RPMI8226 (cell line): ENCODE measurements at places on chromosomes 11 and 22.

DNA sequence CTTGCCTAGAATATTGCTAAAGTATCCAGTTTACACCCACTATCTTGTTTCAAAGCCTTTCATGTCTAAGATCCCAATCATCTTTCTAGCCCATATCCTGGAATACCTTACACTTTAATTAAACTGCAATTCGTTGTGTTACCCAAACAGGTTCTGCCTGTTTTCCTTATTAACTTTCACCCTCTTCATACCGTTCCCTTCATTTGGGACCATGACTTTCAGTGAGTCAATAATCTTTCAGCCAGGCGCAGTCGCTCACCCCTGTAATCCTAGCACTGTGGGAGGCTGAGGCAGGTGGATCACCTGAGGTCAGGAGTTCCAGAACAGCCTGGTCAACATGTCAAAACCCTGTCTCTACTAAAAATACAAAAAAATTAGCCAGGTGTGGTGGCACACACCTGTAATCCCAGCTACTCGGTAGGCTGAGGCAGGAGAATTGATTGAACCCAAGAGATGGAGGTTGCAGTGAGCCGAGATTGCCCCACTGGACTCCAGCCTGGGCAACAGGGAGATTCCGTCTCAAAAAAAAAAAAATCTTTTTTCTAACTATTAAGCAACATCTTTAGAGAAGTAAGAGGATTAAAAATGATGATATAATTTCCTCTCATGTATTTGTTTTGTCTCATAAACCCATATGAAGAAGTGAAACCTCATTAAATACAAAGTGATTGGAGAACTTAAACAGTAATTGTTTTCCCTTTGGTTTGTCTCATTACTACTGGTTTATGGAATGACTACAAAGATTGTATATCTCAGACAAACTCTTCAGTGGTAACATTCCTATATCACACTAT lies 20.7 kb downstream of the DMC1 start:
- DNase-seq = no peak

DNA sequence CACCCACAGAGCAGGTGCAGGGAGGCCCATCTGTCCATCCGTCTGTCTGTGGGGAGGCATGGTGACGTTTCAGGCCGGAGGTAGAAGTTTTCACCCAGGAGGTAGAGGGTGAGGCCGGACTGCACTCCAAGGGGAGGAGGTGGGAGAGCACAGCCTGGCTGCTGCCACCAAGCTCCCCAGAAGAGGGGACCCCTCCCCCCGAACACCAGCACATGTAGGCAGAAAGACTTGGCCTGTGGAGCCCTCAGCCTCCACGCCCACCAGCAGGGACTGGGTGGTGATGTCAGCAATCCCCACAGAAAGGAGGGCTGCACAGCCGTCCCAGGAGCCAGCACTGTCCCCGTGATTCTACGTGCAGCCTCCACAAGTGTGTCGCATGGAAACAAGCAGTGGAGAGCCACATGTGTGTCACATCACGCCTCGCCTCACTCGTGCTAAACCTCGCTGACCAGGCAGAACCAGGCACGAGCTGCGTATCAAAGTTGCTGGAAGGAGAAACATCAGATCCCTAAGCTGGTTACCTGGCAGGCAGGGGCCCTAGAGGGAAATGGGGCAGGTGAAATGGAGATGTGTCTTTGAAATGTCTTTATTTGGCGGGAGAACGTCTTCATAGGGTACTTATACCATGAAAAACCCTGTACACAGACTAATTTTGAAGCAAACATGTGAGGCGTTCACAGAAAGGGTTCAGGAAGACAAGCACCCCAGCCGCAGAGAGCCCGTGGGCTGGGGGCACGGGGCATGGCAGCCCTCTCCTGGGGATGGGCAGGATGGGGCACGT lies 49.1 kb downstream of the CDKN1C start:
- DNase-seq = no peak

DNA sequence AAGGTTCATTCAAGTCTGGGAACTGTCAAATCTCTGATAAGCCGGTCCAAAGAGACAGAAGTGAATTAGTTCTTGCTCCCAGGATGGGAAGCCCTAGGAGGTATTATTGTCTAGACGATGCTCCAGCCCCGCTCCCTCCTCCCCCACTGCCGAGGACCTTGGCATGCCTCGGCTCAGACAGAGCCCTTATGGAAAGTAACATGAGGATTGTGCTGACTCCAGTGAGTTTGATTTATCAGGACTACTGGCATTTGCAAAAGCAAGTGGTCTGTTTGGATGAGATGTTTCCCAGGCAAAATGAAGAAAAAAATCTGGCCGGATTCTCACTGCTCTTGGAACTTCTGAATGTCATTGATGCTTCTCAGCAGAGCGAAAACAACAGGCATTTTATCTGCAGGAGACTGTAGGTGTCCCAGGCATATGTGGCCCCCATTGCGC lies 341.0 kb downstream of the ETS1 start:
- no peak for DNase-seq

- no peak for DNase-seq
Observed at GRCh38 chr22:49188591-49188990, 639.1 kb downstream of the BRD1 start.

DNA sequence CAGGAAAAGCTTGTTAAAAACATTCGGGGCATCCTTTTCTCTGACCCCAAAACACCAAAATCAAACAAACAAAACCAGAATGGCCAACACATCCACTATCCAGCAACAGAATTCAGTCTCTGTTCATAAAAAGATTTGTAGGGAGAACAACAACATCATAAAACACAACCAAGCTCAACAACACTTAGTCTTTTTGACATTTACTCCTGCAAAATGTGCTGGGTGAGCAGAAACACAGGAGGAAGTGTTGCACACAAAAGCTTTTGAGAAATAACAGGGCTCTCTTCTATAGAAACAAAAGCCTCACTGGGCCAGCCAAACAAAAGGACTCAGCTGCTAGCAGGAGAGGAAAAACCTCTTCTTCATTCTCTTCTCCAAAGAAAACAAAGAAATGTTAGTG lies 736.0 kb upstream of the CCDC90B start:
- DNase-seq = no peak

- DNase-seq = no peak
Observed at GRCh38 chr11:47276923-47277322, 7.0 kb downstream of the MADD start.

- no peak for DNase-seq
Observed at GRCh38 chr11:75616281-75616680, 52.6 kb downstream of the MAP6 start.

DNA sequence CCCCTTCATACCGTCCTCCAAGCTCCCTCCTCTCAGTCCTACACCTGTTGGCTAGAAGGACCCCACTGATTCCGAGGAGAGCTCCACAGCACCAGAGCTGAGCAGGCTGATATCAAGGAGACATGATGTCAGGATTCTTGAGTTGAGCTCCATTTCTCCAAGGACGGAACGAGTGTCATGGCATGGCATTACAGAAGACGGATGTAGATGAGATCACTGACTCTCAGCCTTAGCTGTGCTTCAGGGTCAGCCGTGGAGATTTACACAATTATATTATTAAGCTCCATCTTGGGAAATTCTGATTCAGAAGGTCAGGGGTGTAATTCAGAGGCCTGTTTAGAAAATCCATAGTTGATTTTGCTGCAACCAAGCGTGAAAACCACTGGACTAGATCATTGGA lies 428.9 kb upstream of the B3GAT1 start:
- no peak for DNase-seq

GRCh38 chr22:41842996-41843970 lies 10.4 kb downstream of the SREBF2 start:
- DNase-seq = no peak

- DNase-seq = no peak
Observed at GRCh38 chr11:62181097-62181496, 8.9 kb upstream of the SCGB1D1 start.

DNA sequence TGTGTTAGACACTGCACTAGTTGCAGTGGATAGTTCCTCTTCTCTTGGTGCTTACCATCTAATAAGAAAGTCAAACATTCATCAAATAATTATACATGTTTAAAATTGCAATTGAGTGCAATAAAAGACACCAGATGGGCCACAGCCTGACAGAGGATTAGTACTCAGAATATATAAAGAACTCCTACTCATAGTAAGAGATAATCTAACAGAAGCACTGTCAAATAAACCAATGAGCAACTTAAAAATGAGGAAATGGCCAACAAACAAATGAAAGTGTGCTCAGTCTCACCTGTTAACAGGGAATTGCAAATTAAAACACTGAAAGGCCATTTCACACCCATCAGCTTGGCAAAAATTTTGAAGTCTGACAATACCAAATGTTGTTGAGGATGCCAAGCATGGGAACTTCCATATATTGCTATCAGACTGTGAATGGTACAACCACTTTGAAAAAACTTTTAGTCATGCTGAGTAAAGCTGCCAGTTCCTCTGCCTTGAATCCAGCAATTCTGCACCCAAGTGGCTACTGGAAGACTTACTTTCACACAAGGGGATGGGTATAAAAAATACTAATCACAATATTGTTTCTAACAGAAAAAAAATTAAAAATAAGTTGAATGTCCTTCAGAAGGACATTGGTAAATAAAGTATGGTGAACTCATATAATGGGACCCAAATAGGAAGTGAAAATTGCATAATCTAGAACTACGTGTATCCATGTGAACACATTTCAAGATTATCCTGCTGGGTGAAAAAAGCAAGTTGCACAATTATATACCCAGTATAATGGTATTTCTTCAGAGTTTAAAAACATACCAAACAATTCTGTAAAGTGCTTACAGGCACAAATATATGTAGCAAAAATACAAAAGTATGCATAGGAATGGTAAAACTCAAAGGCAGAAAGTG lies 41.4 kb upstream of the CREB3L1 start:
- no peak for DNase-seq

GRCh38 chr11:48093795-48094642 lies 113.7 kb downstream of the PTPRJ start:
- peak; percentile 89 for DNase-seq

DNA sequence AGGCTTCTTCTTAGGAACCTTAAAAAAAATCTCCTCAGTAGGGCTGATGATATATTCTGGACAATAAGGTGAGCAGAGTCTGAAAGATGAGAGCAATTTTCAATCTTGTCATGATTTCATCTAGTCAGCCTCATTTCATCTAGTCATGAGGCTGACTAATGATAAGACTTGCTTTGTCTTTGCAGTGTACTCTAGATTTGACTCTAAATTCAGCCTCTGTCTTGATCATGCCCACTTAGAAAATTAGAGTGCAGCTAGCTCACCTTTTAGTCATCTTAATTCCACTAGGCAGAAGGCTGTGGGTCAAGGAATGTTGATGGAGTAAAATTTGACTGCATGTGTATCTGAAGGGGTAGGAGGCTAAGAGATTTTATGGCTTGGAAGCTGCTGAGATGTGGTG lies 5.5 kb downstream of the EHF start:
- DNase-seq = no peak

- no peak for DNase-seq
Observed at GRCh38 chr22:45907996-45908395, 69.0 kb downstream of the WNT7B start.

DNA sequence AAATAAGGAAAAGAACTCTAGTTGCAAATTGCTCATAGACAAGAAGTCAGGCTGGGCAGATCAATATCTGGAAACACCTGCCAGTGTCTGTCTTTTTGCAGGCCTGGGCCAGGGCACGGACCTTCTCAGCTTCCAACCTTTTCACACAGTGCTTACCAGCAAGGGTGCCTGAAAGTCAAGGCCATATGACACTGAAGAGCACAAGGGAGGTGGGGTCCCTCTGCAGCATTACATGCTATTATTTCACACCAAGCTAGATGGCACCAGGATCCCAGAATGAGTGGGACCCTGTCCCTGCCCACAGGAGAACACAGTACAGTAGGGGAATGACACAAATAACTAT lies 5.9 kb upstream of the PEX26 start:
- no peak for DNase-seq

DNA sequence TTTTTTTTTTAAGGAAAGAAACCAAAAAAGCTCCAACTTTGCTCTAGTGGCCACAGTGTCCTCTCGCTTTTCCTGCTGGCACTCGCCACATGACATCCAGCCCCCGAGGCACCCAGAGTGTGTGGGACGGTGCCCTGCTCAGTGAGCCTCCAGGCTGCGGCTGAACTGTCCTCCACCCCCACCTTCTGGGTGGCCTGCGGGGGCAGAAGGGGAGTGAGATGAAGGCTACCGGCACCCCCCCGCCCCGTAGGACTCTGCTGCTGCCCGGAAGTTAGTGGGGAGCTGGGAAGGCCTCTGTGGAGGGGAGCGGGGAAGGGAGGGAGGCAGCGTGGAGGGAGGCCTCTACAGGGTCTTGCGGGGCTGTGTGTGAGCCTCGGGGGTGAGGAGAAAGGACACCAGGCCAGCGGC lies 264.4 kb downstream of the CTTN start:
- no peak for DNase-seq

DNA sequence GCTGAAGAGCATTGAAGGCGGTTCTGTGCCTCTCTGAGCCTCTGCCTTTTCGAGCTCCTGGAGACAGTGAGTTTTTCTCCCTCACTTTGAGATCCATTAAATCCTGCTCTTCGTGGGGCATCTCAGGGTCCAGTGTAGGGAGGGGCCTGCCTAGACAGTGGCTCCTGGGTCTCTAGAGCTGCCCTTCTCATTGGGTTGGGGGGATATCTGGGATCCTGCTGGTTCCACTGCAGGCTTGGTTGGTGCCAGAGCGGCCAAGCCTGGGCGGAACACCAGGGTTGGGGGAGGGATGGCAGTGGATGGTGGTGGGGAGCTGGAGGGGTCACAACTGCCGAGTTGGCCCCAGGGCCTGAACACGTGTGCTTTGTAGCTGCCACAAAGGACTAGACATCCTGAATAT lies 52.2 kb upstream of the CARS1 start:
- DNase-seq = no peak

DNA sequence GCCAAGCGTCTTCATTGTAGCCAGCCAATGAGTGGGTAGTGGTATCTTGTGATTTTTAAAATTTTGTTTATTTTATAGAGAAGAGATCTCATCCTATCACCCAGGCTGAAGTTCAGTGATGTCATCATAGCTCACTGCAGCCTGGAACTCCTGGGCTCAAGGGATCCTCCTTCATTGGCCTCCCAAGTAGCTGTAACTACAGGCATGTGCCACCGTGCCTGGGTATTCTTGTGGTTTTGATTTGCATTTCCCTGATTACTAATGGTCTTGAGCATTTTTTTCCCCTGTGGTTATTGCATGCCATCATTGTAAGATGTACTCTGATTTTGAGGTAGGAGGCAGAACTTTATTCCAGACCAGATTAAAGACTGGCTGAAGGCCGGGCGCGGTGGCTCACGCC lies 2.4 kb upstream of the DENND6B start:
- no peak for DNase-seq

- no peak for DNase-seq
Observed at GRCh38 chr22:20946080-20946986, 20.7 kb upstream of the AIFM3 start.

DNA sequence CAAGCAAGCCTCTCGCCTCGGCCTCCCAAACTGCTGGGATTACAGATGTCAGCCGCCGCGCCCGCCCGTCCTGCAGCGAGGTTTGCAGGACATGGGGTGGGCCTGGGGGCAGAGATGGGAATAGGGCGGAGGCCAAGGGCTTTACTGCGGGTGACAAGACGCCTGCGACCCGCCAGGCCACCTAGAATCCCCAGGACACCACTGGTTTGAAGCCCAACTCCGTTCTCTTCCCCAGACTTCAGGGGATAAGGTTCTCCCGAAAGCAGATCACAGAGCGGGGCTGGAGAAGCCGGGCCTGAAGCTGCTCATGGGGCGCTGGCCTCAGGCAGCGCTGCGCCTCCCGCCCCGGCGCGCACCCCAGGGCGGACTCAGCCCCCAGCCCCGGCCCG lies 354 bp downstream of the POLR2L start:
- no peak for DNase-seq
